ENCODE measurements at places on chromosomes 2 and 18. TPM values are rescaled to one million over a fixed set of nuclear protein-coding genes. Genes with fewer than 3 reads are reported as not detected.

The CNNM4 gene
- total RNA-seq: 2.0 TPM

The SLC11A1 gene
- total RNA-seq: 60.8 TPM

The UBE2E3 gene
- total RNA-seq: 73.3 TPM

The CD207 gene
- not detected for total RNA-seq

The GAL3ST2 gene
- total RNA-seq: not detected

Measured in subcutaneous adipose tissue (tissue), 4 donors.